Epithelial cell of proximal tubule (primary cell): ENCODE measurements at places on chromosomes 12 and 14. TPM values are rescaled to one million over a fixed set of nuclear protein-coding genes. Genes with fewer than 3 reads are reported as not detected.

Gene ADGRD1
- not detected in 2 replicates for total RNA-seq

Gene DRAM1
- 16.1 and 21.5 TPM in 2 replicates for total RNA-seq

Gene CCDC197
- not detected in 2 replicates for total RNA-seq

Gene LLPH
- 12.6 and 15.9 TPM in 2 replicates for total RNA-seq

Gene WNT5B
- 6.6 and 51.0 TPM in 2 replicates for total RNA-seq

Gene GPR137C
- 1.1 and 1.7 TPM in 2 replicates for total RNA-seq

Gene C14orf180
- total RNA-seq: not detected in 2 replicates

Gene RPL10L
- not detected in 2 replicates for total RNA-seq
